Mucosa of gallbladder (tissue), 1 donor: ENCODE measurements at places on chromosomes 4 and X. TPM values are rescaled to one million over a fixed set of nuclear protein-coding genes. Genes with fewer than 3 reads are reported as not detected.

GRCh38 chr4:121034017-121034416 lies 38.3 kb downstream of the NDNF start:
- no peak for DNase-seq

DNA sequence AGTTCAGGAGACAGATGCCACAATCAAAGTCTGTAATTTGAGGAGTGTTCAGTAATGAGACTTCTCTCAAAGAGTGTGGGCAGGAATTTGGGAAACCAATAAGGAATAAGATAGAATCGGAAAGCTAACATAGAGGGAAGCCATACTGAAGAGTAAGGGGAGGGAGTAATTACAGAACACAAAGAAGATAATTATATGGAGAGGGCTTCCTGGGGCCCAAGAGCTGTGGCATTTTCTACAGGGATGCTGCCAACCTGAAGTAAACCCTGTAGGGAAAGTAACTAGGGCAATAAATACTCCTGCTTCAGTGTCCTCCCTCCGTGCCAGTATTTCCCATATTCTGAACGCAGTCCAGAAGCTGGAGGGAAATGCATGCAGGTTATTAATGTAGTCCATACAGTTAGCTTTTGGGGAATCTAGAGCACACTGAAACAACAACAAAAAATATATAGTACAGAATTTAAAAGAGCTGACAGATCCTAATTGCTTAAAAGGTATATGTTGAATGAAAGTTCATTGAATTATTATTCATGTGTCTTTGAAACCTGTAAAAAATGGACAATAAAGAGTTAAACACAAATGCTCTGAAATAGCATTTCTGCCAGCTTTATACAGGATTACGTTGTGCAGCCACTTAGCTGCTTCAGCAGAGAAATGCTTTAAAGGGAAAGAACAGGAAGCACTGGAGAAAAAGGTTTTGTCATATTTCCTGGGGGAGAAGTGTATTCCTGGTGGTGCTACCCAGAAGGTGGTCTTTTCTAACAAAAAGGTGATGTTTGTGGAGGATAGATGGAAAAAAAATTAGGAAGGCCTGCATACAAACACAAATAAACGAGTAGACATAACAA lies 48.0 kb downstream of the CXXC4 start:
- DNase-seq: no peak

- no peak for DNase-seq
Observed at GRCh38 chrX:22109442-22109841, 77.3 kb downstream of the PHEX start.

- DNase-seq: no peak
Observed at GRCh38 chr4:26685250-26685649, 101.4 kb downstream of the TBC1D19 start.

GRCh38 chrX:22378296-22378695 lies 105.6 kb downstream of the CBLL2 start:
- no peak for DNase-seq

- no peak for DNase-seq
Observed at GRCh38 chr4:110062166-110062565, 136.2 kb downstream of the ELOVL6 start.

- no peak for DNase-seq
Observed at GRCh38 chr4:77127215-77127614, 29.8 kb upstream of the CCNG2 start.

DNA sequence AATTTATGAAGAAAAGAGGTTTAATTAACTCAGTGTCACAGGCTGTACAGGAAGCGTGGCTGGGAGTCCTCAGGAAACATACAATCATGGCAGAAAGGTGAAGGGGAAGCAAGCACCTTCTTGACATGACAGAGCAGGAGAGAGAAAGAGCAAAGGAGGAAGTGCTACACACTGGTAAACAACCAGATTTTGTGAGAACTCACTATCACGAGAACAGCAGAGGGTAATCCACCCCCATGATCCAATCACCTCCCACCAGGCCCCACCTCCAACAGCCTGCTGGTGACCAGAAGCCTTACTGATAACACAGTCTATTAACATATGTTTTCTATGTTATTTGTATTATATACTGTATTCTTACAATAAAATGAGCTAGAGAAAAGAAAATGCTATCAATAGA lies 254.8 kb downstream of the PCDH10 start:
- DNase-seq: no peak

DNA sequence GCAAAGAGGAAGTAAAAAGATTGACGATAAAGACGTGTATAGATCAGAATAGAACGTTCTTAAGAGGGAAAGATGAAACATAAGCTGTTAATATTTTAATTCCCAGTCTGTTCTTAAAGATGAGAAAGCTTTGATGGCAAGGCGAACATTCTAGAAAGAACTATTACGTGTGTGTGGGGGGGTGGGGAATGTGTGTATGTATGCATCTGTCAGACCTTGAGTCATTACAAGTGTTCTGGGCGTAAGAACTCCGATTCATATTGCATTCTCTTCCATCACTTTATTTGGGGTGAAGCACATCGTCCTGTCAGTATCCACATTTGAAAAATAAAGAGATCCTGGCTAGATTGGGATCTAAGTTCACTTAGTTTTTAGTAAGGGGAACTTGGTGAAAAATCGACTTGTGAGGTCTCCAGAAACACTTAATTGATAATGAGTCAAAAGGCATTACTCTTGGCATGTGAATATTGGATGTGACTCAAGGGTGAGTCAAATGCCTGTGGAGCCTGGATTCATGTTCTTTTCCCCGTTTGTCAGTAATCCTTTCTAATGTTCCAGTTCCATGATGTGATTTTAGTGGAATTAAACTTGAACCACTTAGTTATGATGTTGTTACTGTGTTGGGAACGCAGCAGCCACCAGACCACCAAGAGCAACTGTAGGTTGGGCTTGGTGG lies 3.1 kb downstream of the SMS start:
- no peak for DNase-seq

GRCh38 chr4:70183168-70183939 lies 12.2 kb upstream of the ODAM start:
- DNase-seq: no peak

GRCh38 chr4:149164282-149164681 lies 651.4 kb downstream of the IQCM start:
- no peak for DNase-seq

DNA sequence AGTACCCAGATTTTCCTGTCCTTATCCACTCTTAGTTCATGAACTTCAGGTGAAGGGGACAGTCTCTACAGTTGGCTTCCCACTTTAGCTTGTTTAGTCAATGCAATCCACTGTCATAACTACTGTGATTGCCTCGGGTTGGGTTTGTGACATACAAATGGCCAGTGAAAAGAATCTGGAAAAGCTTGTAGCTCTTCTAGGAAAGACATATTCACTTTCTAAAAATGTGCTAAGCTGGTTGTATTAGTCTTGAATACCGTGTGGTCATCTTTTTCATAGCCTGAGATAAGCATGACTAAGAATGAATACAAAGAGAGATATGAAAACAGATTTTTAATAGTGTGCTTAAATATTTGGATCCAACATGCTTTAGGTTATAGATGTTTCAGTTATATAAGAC lies 1443.5 kb upstream of the IGFBP7 start:
- no peak for DNase-seq

GRCh38 chr4:186216465-186217024 lies 10.8 kb upstream of the KLKB1 start:
- DNase-seq: no peak

DNA sequence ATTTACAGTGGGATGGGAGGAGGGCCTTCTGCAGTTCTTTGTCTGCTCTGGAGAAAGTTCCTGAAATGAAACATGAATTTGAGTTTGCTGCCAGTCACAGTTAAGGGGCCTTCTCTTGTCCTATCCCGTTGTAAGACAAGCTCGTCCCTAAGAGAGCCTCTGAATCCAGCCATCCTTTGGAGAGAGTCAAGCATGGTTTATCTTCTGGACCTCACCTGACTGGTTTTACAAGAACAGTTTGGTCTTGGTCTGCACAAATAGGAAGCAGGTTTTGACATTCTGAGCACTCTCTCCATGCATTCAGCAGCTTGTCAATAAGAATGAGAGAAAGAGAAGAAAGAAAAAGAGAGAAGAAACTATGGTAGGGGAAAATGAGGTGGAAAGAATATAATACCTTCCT lies 20.4 kb upstream of the TENM3 start:
- DNase-seq: no peak

DNA sequence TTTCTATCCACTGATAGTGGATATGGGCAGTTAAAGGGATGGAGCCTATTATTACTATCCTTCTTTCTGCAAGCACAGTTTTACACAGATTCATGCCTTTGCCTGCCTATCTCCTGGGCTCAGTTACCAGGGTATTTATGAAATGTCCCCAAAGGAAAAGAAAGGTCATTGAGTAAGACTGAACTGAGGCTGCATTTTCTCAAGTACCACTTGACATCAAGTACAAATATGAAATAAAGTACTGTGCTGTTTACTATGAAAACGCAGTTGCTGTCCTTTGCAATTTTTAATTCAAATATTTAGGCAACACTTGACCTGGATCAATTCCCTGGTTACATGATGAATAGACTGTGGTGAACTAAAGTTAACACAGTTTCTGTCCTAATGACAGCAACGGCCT lies 23.5 kb upstream of the SPANXN4 start:
- no peak for DNase-seq

- DNase-seq: no peak
Observed at GRCh38 chr4:47876310-47876709, 38.1 kb downstream of the NFXL1 start.

DNA sequence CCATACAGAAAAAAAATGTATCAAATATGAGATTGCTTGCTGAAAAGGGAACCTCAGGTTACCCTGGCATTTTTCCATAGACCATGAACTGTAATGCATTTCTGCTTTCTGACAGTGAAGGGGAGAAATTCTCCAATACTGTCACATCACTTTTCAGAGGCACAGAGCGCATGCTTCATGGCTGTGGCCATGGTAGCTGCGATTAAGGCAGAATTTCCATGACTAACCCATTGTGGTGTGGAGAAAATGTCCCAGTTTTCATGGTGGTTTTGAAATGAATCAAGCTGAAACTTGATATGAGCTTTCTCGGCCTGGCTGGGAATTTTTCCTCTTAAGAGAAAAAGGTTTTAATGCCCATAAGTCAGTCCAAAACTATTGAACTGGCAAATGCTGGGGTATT lies 39.5 kb upstream of the MAP3K15 start:
- no peak for DNase-seq

DNA sequence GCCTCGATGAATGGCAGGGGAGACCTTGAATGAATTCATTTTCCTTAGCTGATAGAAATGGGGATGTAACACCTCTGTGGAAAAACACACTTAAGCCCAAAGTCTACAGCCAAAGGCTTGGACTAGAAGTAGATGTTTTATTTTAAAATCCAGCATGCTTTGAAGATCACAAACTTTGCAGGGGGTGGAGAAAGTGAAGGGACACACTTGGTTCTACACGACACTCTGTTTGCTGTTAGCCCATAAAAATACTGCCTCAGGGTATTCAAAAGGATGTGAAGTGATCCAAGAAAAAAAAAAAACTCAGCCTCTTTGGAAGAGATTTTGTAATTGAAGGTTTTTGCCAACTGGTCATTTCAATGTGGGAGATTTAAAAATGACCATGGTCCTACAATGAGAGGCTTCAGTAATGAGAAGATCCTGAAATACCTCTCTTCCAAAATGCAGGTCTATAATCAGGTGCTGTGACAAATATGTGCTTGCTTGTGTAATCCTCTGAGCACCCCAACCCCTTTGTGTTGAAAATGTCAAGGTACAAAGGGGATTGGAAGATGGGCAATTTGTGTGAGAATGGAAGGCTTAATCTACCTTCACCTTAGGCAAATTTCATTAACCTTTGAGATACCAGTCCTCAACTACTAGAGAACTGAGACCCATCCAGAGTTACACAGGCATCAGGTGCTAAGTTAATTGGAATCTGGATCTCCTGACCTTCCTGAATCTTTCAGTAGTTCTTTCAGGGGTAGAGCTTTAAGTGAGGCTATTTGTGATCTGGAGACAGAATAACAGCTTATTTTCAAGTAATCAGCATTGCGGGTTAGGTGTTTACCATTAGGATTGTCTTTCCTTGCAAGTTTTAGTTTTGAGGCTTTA lies 82.5 kb downstream of the HS6ST2 start:
- no peak for DNase-seq

DNA sequence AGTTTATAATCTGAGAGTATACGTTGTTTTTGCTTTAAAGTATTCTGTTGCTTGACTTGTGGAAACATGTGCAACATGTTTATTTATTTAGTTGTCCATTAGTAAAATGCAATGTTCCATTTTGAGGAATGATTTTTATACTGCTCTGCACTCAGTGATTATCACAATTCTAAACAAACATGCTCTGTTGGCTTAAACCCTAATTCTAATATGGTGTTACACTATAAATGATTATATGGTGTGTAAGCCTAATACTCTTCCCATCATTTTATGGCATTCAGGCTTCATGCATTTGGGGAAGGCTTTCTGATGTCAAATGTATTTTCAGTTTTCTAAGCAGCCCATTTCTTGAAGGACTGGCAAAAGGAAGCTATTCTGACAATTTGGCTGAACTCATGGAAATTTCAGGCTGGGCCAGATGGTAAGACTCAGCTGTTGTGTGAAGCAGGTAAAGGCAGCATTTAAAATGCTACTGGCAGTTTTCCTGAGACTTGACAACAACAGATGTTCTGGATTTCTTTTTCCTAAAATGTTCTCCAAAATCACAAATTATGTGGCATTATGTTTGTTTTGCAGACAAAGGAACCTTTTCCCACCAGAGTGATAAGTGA lies 336.7 kb upstream of the GNPDA2 start:
- DNase-seq: no peak

- DNase-seq: no peak
Observed at GRCh38 chr4:24094726-24095125, 204.9 kb upstream of the PPARGC1A start.

Gene KLHL13
- 22.6 TPM for total RNA-seq

Gene EGF
- total RNA-seq: 1.6 TPM

Gene SAGE1
- not detected for total RNA-seq

Gene USP17L27
- not detected for total RNA-seq

Gene PAGE2
- not detected for total RNA-seq

Gene CORIN
- total RNA-seq: 6.6 TPM

Gene MAP3K15
- total RNA-seq: 0.12 TPM

Gene TNIP2
- total RNA-seq: 42.2 TPM

Gene HPSE
- total RNA-seq: 5.9 TPM

Gene PLAC8
- 8.2 TPM for total RNA-seq

Gene FAM9C
- total RNA-seq: not detected

Gene NUP62CL
- total RNA-seq: 3.2 TPM

Gene FMR1NB
- total RNA-seq: not detected

Gene OPHN1
- total RNA-seq: 7.6 TPM
